ENCODE measurements at places on chromosomes 16 and 17. TPM values are rescaled to one million over a fixed set of nuclear protein-coding genes. Genes with fewer than 3 reads are reported as not detected.

The CHD9NB gene
- 10.7 TPM for total RNA-seq

The EVPLL gene
- total RNA-seq, result 2.3 TPM

The CDRT4 gene
- total RNA-seq, result 2.7 TPM

The C1QL1 gene
- 0.70 TPM for total RNA-seq

The NACA2 gene
- not detected for total RNA-seq

The KRTAP4-4 gene
- not detected for total RNA-seq

The CCL18 gene
- 227 TPM for total RNA-seq
